ENCODE measurements at places on chromosomes 2 and 18.

DNA sequence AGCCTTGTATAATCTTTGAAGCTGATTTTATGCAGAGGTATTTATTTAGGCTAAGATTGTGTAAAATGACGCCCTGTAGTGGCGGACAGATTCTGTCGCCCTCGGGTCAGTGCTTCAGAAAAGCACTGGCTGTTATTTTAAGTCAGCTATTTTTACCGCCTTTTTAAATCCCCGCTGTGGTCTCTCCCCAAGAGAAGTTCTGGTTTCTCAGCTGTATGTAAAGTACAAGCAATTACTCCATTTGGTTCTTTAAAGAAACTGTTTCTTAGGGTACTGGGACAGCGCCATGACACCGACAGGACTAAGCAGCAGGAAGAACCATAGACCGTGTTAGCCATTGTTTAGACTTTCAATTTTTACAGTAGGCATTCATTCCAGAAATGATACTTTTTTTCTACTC is 65.0 kb downstream of the UGGT1 start:
- peak; percentile 21 for DNase-seq

DNA sequence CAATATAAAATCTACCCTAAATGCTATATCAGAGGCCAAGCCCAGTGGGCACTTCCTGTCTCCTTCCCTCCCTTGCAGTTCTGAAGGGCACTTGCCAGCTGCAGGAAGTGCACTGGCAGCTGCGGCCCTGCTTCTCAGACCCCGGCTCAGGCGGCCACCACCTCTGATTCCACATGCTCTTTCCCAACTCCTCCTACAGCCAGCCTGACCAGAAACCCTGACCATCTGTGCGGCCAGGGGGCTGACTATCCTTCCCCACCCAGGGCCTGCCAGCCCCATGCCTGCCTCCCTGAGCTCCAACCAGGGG is 88.6 kb downstream of the ZBTB7C start:
- no peak for DNase-seq

- no peak for DNase-seq
Measured at GRCh38 chr18:36402765-36403396, 105.4 kb downstream of the FHOD3 start.

- no peak for DNase-seq
Measured at GRCh38 chr18:73615506-73615905, 532.1 kb downstream of the FBXO15 start.

GRCh38 chr2:124652099-124652498 is 627.0 kb downstream of the CNTNAP5 start:
- no peak for DNase-seq

- no peak for DNase-seq
Measured at GRCh38 chr18:48359626-48360025, 49.6 kb downstream of the ZBTB7C start.

DNA sequence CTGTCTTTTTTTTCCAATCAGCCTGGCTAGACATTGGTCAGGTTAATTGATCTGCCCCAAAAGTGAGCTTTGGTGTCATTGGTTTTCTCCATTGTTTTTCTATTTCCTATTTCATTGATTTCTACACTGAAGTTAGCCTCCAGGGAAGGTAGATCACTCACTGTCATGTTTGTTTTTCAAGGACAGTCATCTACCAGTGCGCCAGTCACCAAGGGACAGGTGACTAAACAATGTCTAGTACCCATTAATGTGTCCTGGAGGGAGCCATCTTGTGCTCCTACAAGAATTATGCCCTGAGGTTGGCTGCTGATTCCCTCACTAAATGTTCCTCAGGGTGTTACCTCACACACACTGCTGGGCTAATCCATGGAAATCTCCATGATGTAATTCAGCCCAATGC is 17.6 kb upstream of the USP40 start:
- DNase-seq, result no peak

DNA sequence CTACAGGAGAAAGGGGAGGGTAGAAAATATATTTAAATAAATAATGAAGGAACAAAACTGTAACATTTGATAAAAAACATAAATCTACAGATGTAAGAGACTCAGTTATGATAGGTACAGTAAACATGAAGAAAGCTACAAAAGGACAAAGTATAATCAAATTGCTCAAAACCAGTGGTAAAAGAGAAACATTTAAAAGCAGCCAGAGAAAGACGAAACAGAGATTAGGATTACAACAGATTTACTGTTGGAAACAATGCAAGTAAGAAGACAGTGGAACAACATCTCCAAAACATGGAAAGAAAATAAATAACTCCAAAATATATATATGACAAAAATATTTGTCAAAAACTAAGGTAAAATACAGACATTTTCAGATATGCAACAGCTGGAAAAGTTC is 307.7 kb upstream of the REV1 start:
- DNase-seq, result no peak

DNA sequence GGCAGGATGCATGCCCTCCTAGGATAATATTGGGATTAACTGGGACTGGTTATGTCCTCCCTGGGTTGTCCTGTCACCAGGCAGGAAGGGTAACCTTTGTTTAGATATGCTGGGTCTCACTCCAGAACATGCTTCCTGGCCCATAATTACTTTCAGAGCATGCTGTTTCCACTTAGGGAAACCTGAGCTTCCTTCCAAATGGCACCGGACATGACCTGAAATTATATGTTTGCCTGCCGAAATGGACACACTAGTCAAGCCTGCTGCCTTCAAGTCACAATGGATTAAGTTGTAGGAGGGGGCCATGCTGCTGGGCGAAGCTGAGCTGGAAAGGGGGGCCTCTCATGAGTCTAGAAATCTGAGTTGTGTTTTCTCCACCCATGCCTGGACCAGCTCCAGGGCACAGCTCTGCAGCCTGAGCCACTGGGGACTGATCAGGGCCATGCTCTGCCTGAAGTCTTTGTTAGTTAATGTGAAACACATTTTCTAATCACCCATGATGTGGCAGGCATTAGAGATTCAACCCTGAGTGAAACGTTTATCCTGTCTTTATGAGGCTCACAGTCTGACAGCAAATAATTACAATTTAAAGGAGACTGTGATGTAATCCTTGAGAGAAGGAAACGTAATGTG is 273.3 kb downstream of the TNS1 start:
- peak; percentile 45 for DNase-seq

DNA sequence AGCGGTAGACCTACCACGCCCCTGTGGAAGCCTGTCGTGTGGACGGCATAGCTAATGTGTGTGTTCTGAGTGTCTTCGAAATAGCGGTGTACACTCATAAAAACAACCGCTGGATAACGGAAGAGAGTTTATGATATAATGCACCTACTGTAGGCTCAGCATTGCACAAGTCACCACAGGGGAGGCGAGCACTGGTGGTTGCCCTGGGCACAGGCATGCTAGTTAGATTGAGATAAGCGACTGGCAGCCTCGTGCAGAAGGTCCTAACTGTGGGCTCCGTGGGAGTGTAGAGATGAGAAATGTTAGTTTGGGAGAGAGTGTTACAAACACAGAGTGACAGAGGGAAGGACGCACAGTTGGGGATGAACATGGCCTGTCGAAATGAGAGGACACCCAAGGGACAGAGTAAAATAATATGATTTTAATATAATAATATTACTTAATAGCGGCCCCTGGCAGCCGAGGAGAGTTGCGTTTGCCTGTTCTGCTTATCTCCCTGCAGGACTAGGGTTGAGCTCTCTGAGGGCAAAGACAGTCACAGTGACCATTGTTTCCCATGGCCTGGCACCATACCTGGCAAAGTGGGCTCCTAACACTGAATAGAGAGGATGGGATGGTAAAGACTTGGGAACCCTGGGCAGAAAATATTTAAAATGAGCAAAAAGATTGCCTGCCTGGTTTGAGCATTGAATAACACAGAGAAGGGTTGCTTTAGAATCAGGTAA is 204.2 kb downstream of the GBX2 start:
- DNase-seq, result no peak

GRCh38 chr2:112031473-112032223 is 23.4 kb upstream of the TMEM87B start:
- peak; percentile 35 for DNase-seq
